ENCODE measurements at places on chromosomes 16 and 17.

DNA sequence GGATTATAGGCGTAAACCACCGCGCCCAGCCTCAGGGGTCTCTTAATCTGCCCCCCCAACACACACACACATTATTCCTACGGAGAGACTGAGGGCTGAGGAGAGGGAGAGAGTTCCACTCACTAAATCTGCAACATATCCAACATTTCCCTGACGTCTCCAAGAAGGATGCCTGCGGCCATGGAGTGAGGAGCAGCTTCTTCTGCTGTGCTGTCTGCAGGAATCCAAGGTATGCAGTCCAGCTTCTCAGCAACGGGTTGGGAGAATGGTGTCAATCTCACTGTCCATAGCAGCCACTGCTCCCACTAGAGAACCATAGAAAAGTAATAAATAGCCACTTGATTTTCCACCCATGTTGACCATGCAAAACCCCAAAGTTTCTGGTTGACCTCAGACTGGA lies 5.1 kb upstream of the PLXDC1 start:
- no peak for DNase-seq

DNA sequence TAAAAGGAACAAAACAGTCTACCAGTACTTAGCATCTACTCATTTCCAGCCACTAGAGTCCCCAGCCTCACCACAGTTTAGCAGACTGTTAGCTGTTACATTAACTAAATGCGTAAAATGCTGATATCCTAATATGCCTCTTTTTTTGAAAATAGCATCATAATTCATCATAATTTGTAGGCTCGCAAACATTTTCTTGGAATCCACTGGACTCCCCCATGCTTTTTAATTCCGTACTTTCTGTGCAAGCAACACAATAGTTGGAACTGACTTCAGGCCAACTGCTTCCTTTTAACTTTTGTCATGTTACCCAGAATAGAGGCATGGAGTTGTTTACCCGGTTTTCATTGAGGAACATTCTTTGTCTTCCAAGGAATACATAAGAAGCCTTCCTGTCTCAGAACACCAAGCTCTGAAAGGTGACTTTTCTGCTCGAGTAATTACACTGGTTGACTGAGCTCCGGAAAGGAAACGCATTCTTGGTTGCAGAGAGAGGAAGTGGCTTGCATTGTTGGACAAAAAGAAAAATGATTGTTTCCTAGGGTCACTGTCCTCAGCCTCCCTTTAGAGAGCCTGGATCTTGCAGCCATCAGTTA lies 30.9 kb upstream of the SEC14L1 start:
- no peak for DNase-seq

DNA sequence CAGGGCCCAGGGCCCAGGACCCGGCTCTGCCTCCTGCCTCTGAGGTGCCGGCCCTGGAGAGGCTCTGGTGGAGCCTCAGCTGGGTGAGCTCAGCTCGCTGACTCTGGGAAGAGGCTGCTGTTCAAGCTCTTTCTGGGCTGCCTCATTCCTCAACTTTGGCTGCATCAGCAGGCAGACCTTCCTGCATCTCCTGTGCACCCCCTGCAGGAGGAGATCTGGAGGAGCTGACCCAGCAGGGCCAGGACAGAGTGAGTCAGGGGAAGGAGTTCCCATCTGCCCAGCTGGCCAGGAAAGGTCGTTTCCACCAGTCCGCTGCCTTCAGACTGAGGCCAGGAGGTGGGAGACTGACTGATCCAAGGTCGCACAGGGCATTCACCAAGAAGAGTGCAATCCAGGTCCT lies 10.7 kb downstream of the CRHR1 start:
- DNase-seq = peak; percentile 58

DNA sequence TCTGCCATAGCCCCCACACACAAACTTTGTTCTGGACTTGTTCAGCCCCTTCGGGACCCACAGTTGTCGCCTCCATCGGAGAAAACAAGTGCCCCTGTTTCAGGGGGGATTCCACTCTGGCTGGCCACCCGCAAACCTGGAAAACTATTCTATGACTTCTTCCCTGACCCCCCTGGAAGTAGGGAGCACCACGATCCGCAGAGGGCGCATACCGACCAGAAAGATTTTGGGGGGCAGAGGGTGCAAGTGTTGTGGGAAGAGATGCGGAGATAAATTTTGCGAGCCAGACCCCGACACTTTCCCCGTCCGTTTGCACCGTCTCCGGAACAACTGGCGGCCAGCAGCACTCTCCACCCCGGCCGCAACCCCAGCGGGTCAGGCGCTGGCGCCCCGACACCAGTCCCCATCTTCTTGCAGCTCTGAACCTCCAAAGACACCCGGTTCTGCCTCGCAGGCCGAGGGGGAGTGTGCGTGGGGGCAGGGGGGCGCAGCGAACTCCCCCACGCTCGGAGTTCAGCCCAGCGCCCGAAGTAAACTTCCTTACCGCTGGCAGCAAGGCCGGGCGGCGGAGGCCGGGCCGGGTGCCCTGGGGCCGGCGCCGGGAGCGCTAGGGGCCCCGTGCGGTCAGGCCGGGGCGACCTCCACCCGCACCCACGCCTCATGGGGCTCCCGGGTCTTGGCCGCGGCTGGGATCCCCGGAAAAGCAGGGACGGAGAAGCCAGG lies 744 bp downstream of the SALL1 start:
- no peak for DNase-seq

- no peak for DNase-seq
Observed at GRCh38 chr17:8729421-8729820, 15.2 kb downstream of the CCDC42 start.

GRCh38 chr17:61397086-61397842 lies 2.4 kb upstream of the TBX2 start:
- DNase-seq = no peak

DNA sequence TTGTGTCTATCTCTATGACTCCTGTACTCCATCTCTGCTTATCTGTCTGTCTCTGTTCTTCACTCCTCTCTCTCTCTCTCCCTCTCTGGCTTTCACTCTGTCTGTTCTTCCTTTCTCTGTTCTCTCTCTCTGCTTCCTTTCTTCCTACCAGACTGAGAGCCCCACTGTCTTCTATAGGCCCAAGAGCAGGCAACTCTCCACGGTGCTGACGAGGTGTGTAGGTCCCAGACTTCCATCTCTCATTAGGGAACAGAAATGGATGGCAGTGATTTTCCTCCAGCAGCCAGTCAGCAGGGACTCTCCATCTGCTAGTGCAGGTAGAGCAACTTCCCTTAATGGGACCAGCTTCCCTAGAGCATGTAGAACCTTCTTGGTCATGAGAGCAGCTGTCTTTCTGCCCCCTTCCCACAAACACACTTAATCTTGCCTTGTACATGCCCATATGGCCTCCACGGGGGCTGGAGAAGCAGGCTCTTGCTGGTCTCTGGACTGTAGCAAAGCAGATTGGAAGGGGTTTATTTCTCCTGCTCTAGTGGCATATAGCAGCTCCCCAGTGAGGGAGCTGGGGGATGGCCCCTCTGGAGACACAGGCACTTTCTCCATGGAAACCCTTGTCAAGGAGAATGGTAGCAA lies 47.8 kb upstream of the NLRP1 start:
- DNase-seq = no peak

DNA sequence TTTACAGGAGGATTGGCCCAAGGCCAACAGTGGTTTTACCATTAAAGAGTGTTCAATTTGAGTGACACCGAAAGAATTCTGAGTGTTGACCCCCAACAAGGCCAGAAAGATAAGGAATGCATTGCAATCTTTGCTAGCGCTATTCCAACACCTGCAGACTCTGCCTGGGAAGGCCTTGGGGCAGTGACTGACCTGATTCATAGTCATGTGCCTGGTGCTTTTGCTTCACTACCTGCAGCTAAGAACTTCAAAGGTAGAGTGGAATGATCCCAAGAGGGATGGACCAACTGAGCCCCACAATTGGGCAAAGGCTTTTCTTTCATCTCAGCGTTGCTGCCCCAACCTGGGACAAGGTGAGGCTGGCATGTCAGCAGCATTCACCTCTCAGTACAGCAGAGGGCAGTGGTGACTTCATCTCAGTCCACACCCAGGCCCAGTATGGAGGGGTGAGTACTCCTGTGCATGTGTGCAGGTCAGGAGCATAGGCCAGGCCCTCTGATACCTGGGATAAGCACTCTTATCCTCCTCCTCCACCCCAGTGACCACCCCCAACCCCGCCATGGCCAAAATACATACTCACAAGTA lies 149.6 kb upstream of the GNAO1 start:
- DNase-seq = no peak
